Activated T-cell treated with anti-CD3 and anti-CD28 coated beads for 4 hours (primary cell): ENCODE measurements at places on chromosomes 6 and 20.

DNA sequence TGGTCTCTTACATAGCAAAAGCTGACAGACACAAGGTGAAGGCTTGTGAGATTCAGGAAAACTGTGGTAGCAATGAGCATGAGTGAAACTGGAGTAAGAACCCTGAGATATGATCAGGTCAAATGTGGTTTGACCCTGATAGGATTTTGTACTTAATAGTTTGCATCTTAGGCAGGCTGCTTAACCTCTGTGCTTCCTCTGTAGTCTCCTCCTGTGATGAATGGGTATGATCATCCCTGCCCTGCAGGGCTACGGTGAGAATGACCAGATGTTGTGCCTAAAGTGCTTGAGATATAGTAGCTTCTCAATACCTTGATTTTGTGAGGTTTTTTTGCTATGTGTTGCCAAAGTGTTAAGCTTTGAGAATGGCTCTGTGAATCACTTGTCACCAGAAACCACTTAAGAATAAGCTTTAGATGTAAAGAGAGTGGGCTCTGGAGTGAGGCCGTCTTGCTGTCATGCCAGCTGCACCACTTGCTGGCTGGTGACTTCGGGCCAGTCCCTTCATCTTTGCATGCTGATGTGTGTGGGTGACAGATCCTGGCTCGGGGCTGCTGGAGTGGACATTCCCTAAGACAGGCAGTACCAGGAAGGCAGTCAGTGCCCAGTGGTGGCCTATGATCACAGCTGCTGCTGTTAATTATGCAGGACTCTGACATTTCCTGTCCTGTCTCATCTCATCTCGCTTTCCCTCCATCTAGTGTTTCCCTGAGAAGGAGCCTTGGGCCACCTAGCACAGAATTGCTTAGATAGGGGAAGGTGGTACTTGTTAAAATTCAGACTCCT is 254.7 kb downstream of the NFATC2 start:
- no peak for DNase-seq

DNA sequence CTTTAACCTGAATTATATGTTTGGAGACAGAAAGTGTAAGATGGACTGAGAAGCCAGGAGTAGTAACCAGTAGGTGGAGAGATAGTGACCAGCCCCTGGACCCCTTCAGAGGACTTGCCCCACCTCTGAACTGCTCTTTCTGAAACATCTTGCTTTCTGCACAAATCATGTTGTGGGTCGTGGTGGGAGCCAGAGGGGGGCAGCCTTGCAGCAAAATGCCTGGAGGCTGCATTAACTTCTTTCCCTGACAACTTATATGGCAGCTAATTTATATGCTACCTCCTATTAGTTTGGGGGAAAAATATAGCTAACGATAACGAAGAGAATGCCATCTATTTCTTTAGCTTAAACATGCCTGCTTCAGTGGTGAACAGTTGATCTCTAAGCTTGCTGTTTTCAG is 859.8 kb downstream of the MAFB start:
- DNase-seq = no peak

GRCh38 chr6:39452306-39453145 is 130.0 kb upstream of the KCNK16 start:
- DNase-seq = no peak

GRCh38 chr6:124792386-124792785 is 169.9 kb upstream of the RNF217 start:
- no peak for DNase-seq

GRCh38 chr6:165844801-165845364 is 181.8 kb upstream of the PDE10A start:
- DNase-seq = no peak

DNA sequence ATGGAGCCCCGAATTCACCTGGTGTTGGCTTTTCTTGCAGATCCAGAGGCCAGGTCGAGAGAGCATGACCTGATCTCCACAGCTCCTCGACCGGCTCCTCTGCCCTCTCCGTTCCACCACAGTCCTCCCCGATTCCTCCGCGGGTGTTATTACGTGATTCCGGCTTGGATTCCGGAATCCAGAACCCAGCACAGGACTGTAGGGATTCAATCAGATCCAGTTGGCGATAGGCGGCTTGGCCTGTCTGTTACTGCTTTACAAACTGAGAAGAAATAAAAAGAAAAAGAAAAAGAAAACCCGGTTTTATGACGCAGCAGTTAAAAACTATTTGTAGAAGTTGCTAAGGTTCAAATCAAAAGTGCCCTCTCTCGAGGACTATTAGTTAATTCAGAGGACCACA is 222.7 kb downstream of the EYA2 start:
- no peak for DNase-seq

- no peak for DNase-seq
Observed at GRCh38 chr6:136696238-136696637, 96.0 kb downstream of the MAP3K5 start.

GRCh38 chr6:110307368-110307767 is 50.8 kb downstream of the METTL24 start:
- no peak for DNase-seq

DNA sequence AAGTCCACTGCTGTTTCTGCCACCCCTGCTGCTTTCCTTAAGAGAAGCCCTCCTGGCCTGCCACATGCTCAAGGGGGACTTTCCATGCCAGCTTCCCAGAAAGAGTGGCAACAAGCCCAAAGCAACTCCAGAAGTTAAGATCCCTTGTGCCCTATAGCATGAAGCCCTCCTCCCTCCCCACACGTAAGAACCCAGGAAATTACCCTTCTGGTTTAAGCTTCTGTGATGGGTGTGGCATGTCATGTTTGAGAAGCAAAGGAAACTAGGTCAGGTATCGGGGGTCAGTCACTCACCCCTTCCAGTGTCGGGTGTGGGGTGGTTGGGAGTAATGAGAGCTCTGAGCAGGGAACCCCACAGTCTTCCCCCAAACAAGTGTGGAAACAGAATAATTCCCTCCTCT is 196.1 kb downstream of the LRFN2 start:
- DNase-seq = no peak

DNA sequence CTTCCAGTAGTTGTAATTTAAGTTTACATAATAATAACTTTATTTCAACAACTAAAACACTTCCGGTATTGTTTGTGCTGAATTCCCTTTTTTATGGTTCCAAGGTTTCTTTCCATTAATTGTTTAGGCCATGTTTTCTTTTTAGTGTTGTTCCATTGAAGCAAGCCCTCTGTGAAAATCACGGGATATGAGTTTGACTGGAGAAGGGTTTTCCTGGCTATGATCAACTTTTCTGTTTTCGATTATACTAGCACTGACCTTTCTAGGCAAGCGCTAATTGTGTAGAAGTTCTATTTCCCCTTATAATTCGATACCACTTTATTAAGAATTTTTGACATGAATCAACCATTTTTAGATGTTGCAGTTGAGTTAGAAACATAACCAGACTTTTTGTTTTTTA is 2.4 kb downstream of the LAMA2 start:
- no peak for DNase-seq

DNA sequence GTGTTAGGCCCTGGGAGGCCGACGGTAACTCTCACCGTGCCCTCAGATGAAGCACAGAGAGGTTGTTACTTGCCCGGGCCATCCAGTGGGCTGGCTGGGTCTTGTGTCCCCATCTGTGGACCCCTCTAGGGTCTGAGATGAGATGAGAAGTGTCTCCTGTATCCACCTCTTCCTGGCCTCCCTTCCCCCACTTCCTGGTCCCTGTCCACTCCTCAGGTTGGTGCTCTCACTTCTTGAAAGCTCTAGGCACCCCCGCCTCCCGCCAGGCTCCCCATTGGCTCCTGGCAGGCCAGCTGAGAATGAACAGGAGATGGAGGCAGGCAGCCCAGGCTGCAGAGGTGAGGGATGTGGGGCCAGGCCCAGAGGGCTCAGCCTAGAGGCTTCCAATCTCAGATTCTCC is 1.5 kb downstream of the MMP24OS start:
- no peak for DNase-seq

- no peak for DNase-seq
Observed at GRCh38 chr6:77482981-77483380, 19.7 kb upstream of the HTR1B start.
